ENCODE measurements at places on chromosomes 7 and 10.

GRCh38 chr10:125982260-125982948 is 86.0 kb downstream of the FANK1 start:
- peak; percentile 56 for DNase-seq

- DNase-seq = no peak
These were observed 51.4 kb downstream of the PKD1L1 start for GRCh38 chr7:47896809-47897423.

- DNase-seq = no peak
These were observed 27.3 kb downstream of the RAB18 start for GRCh38 chr10:27531336-27531847.

GRCh38 chr7:89914711-89915110 is 239.6 kb upstream of the STEAP1 start:
- DNase-seq = no peak

DNA sequence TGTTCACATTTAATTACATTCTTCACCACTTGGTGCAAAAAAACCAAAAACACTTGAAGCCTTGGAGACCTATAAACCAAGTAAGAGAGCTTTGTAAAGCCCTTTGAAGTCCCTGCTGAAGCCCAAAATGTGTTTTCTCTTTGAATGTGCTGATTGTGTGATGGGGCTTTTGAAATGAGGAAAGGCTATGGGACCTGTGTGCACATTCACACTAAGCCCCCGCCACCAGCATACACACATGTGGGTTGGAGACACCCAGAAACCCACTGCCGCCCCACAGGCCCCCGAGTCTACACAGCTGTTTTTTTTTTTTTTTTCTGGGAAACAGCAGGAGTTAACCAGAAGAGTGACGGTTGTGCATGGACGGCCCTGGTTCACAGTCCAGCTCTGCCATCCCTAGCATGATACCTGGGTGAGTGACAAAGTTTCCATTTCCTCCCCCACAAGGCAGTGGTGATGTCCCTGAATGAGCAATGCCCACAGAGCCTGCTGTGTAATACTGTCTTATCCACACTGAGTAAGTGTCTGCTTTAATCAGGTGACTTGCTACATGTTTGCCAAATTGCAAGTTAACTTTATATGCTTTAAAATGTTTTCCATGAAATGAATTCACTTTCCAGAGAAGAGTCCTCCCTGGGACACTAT is 154.6 kb upstream of the GDF10 start:
- DNase-seq = no peak

- no peak for DNase-seq
These were observed 146.2 kb downstream of the ARHGAP22 start for GRCh38 chr10:48458662-48459048.

GRCh38 chr10:86327954-86328725 is 38.5 kb downstream of the GRID1 start:
- no peak for DNase-seq

- DNase-seq = peak; percentile 15
These were observed 349 bp upstream of the ERVW-1 start for GRCh38 chr7:92478095-92478494.

DNA sequence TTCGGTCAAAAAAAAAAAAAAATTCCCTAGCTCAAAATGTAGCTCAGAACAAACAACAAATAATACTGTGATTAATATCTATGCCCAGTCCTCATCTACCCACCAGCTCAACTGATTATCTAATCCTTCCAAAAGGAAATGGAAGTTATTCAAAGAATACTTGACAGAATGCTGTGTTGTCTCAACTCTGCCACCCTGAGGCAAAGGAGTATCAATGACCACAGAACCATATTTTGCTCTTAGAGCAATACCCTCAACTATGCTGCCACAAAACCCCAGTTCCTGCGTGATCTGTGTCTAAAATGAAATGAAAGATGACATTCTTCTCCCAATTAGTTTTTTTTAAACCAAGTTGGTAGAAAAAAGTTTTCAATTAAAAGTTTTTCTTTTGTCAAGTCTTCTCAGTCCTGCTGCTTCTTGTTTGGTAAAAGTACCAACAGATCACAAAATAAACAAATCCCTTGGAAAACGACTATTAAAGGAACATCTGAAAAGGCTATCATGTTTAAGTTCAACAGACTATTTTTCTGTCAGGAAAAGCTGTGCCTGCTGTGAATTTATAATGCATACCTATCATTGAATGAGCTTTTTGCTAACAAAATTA is 21.6 kb downstream of the RBM28 start:
- no peak for DNase-seq

DNA sequence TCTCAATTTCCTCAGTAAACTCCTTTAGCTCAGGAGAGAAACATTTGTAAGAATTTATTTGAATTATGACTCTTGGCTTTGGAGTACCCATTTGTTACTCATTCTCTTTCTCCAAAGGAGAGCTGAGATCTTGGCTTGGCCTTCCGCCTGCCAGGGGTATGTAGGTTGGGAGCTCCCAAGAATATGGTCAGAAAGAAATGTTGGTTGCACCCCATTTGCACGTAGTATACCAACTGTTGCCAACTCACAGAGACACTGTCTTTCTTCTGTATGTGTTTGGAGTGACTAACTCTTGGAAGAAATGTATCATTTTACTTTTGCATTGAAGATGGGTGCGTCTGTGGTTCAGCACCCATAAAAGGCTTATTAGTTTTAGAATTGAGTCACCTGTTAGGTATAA is 708.5 kb upstream of the SORCS1 start:
- no peak for DNase-seq

GRCh38 chr7:19715499-19715898 is 6.7 kb upstream of the POLR1F start:
- DNase-seq = no peak

- DNase-seq = no peak
These were observed 219.0 kb upstream of the ZMIZ1 start for GRCh38 chr10:78849731-78850130.

DNA sequence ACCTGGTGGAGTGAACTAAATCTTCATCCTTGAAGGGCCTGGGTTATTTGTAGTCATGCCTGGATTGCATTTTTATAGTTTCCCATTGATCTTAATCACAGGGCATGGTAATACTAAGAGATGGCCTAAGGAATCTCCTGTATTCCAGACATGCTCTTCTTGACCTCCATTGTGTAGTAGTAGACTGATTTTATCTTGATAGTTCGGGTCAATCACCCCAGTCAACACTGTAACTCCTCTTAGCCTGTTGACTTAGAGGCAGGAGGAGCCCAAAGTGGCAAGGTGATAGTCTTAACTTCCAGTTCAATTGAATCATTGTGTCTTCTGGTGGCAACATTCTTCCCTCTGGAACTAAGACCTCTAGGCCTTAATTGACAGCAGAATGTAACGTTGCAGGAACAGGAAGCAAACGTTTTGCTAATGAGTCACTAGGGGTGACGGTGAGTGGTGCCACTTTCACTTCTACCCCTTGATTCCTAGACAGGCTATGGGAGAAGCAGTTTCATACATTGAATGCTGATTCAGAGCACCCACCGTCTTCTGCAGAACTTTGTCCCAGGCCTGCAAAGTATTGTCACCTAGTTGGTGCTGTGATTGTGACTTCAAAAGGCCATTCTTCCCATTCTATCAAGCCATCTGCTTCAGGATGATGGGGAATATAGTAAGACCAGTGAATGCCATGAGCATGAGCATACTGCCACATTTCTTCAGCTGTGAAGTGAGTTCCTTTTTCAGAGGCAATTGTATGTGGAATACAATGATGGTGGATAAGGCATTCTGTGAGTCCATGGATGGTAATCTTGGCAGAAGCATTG is 24.0 kb upstream of the PAPSS2 start:
- DNase-seq = no peak

- peak; percentile 69 for DNase-seq
These were observed 587 bp upstream of the GRK5 start for GRCh38 chr10:119206603-119207365.

- no peak for DNase-seq
These were observed 271.6 kb downstream of the CSTF2T start for GRCh38 chr10:51427758-51428157.

GRCh38 chr7:148877517-148877916 is 6.6 kb downstream of the EZH2 start:
- DNase-seq = no peak

- DNase-seq = no peak
These were observed 47.2 kb upstream of the WDR11 start for GRCh38 chr10:120803972-120804371.

GRCh38 chr10:12503311-12503710 is 154.0 kb downstream of the CAMK1D start:
- DNase-seq = peak; percentile 45

DNA sequence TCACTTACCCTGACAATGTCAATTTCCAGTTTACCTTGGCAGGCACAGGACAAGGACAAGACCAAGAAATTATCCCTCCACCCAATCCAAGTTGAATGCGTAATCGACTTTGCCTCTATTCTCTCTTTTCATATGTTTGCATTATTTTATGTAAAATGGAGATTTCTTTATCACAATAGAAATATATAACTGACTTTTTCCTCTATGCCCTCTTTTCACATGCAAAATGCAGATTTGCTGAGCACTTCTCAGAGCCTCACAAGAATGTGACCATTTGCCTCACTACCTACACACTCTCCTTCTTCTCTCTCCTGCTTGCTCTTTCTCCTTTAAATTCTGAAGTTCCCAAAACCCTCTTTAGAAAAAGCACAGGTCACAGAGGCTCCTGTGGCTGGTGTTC is 15.1 kb downstream of the CYP3A43 start:
- DNase-seq = no peak

- DNase-seq = no peak
These were observed 280.1 kb downstream of the SKAP2 start for GRCh38 chr7:26584326-26584725.

DNA sequence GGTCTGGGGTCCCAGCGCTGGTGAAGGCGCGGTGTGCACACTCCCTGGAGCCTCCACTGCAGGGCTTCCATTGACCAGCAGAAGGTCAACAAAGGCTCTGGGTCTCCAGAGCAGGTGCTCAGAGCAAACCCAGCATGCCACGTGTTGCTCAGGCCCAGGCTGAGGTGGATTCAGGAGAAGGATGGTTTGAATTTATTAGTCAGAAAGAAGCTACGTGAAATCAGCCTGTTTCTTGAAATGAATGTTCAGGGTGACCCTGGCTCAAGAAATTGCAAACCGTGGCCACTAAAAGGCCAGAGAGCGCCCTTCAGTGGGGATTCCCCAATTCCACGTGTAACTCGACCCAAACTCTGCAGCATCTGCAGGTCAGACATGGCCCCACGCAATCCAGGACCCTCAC is 82.7 kb upstream of the PFKP start:
- no peak for DNase-seq

DNA sequence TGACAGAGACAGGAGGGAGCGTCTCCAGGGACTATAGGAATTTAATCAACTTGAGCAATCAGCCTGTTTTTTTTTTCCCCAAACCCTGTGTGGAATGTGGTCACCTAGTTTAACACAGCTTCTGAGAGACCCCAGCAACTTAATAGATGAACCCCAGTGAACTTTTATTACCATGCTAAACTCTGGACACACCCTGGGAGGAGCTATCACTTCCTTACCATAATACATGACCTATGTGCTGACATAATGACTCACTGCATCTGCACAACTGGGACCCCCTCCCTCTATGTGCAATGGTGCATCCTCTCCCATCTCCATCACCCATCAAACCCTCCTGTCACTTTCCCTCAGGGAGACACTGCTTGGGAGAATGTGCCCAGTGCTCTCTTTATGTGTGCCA is 83.7 kb downstream of the EPC1 start:
- DNase-seq = no peak

- DNase-seq = no peak
These were observed 137.3 kb upstream of the AGR3 start for GRCh38 chr7:17019106-17019505.

- DNase-seq = no peak
These were observed 235.1 kb downstream of the MAD1L1 start for GRCh38 chr7:1997537-1998076.

DNA sequence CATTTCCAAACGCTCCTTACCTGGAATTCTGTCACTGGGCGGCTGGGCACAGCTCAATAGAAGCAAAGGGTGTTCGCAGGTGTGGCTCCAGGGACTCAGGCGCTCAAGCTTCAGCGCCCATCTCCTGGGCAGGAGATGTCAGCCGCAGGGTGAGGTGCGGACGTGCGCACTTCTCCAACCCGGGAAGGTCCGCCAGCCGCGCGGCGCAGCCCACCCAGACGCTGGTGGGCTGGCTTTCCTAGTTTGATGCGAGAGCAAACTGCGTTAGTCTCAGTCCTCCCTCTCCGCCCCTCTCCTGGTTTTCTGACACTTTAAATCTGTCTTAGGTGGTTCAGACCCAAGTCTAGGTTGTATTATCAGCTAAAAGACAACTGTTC is 267 bp downstream of the CALCR start:
- no peak for DNase-seq

DNA sequence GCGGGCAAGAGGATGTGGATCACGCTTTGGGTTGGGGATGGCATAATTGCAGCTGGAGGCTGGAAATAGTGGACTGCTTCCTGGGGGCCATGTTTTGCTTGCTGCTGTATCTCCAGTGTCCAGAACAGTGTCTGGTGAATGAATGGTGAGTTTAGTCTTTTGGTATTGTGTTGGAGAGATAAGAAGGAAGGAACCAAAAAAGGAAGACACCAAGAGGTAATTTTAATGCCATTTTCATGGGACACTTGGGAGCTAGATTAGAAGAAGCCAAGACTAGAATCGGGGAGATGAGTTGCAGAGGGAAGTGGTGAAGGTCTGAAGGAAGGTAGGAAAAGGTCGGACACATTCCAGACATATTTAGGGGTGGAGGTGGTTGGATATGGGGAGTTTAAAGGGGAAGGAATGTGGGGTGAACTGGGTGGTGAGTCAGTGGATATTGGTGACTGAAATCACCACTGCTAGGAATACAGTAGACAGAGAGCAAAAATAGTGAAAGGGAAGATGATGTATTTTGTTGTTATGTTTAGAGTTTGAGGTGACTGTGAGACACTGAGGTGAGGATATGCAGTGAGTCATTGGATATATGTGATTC is 76.7 kb downstream of the CCNY start:
- DNase-seq = no peak

- no peak for DNase-seq
These were observed 48.9 kb downstream of the MKI67 start for GRCh38 chr10:128077155-128077875.

DNA sequence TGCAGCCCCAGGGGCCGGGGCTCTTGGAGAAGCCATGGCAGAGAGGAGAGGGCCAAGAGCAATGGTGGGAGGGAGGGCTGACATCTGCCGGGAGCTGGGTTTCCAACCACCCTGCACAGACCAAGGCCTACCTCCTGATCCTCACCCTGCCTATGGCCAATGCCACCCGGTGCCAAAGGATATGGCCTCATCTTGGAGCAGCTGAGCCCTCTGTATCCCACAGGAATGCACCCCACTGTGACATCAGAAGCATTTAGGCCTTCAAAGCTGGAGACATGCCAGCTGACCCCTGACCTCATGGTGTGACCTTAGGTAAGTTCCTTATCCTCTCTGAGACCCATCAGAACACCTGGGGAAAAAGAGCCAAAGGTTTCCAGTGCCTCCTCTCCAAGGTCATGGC is 113.6 kb upstream of the ZMIZ1 start:
- no peak for DNase-seq

- DNase-seq = no peak
These were observed 103.5 kb upstream of the FERD3L start for GRCh38 chr7:19248681-19249080.

DNA sequence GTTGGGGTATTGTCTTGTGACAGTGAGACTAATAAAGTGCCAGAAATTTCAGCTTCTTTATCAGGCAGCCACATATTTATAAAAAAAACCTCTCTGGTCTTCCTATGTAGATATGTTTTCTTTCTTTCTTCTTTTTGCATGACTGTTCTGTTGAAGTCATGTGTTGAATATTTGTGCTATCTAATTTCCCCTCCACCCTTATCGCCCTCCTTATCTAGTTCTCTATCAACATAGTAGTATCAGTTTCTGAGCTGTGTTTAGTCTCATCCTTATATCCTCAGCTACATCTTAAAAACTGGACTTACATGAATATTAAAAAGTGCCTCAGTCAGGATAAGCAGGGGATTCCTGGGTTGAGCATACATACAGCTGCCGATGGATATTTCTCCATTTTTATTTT is 53.9 kb downstream of the SEMA3D start:
- DNase-seq = peak; percentile 8

All from SK-N-DZ (cell line).